Stimulated activated CD4-positive, alpha-beta T cell treated with anti-CD3 and anti-CD28 coated beads, Interleukin-1b, Interleukin-23, amount 100 ng/mL, for 24 hours (primary cell): ENCODE measurements at places on chromosomes 2 and 18.

DNA sequence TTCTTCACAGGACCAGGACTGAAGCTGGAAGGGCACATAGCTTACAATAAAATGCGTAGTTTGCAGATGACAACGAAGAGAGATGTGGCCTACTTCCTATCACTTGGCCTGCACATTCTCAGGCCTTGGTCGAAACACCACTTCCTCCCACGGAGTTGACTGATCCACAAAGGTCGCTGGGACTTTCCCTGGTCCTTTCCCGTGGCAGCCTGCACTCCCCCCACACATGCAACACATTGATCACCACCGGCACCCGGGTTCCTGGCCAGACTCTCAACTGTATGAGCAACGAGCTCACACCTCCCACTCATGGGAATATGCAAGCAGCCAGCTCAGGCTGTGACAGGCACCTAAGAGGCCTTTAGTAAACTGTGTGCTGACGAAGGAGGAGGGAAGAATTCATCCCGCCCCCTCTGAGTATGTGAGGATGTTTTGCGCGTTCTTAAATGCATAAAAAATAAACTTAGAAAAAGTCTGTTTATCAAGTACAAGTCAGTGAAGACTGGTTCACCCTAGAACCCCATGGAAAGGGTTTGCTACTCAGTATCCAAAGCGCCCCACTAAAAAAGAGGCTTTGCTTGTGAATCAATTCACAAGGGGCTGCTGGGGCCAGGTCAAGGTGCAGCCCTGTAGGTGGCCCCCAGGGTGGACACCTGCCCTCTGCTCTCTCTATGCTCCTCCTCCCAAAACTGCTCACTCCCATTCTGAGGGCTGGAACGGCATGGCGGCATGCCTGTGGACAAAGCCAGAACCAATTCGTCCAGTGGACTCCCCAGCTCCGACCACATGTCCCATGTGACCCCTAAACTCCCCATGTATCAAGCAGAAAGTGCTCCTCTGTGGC is 154.3 kb downstream of the EIPR1 start:
- peak; percentile 86 for DNase-seq

DNA sequence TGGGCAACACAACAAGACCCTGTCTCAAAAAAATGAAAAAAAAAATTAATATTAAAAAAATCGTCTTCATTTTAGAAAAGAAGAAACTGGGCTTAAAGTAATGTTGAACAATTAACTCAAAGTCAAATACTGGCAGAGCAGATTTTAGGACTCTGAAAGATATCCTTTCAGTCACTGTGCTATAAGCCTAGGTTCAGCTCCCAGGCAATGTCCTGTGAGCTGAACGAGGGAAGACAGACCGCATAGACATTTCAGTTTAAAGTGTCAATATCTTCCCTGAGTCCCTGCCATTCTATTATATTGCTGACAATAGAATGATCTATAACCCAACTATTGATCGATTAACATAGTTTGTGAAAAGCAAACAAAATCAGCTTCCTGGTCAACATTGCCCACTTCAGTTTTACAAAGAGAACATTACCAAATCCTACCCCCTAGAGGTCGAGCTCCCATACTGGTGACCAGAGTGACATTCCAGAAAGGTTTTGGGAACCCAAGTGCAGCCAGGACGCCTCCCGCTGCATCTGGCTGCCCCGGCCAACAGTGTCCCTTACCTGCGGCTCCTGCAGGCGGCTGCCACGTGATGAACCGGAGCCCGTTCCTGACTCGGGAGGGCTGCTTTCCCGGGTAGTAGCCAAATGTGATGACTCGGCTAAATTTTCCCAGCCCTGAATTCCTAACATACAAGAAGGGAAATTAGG is 639 bp downstream of the MRO start:
- DNase-seq = no peak

DNA sequence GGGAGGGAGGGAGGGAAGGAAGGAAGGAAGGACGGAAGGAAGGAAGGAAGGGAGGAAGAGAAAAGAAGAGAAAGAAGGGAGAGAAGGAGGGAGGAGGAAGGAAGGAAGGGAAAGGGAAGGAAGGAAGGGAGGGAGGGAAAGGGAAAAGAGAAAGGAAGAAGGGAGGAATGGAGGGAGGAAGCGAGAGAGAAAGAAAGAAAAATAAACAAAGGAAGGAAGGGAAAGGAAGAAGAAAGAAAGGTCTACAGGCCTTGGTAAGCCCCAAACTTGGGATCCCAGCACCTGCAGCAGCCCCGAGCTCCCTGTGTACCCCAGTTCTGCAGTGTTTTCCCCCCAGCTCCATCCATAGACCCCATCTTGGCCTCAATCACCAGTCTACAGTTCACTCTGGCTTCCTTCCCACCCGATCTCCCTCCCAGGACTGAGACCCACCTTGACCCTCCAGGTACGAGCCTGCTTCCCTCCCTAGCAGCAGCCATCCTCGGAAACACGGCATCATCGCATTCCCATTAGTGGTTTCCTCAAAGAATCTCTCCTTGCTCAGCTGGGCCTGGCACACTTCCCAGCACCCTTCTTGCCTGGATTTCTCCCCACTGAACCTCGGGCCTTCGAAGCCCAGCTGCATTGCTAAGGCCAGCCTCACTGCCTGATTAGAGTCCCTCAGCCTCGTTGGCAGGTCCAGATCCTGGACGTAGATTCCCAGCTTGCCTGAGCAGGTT is 46.1 kb upstream of the SH3BP4 start:
- no peak for DNase-seq

- DNase-seq = no peak
Measured at GRCh38 chr2:235373171-235373570, 120.7 kb upstream of the AGAP1 start.

DNA sequence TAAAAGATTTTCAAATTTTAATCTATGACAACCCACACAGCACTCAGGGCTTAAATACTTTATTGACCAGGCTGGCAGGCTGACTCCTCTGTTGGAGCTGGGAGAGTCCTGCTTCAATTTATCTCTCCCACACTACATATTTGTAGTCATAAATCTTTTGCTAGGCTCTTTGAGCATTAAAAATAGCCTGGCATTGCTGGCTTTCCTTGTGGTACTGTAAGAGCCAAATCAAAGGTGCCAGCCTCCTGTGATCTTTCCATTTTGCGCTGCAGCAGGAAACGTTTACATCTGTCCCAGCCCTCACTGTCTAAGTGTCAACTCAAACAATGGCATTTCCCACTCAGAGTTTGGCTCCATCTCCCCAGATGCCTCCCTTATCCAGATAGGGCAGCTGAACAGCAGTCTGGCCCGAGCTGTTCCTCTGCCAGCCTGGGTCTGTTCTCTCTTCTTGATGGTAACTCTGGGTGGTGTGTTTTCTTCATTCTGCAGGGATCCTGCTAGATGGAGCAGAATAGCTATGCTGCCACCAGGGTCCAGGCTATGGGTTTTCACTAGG is 62.1 kb downstream of the LRRTM1 start:
- DNase-seq = no peak

DNA sequence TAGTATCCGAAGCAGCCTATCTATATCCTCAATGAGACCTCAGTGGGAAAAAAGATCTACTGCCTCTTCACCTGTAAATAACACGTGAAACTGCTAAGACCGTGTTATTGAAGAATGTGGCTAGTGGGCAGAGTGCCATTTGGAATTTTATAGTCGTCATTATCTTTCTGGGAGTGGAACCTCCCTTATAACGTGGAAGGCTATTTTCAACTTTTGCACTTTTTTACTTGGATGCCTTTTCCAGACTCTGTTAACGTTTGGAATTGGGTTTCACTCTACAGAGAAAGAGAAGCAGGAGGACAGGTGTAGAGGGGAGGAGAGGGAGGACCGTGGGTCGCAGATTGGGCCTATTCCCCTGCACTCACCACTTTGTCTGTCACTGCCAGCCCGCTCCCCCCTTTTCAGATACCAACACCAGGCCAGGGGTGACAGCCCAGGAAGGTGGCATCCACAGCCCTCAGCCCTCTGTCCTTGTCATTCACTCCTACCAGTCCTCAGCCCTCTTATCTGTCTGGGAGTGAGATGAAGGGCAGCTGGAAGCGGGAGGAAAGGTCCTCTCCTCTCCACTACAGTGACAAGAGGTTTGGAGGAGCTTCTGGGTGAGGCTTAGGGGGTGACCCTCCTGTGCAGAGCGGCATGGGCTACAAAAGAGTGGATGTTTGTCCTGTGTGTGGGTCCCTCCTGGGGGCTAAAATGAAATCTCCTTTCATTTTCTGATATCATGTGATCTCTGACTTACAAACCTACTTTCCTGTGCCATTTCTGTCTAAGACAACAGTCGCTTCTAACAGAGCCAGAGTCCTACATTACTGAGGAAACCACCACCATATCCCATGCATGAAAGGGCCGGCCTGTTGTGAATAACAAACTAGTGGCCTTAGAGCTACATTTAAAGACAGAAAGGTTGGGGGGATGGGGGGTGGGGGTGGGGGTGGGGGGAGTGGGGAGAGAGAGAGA is 23.9 kb upstream of the CEP68 start:
- no peak for DNase-seq

GRCh38 chr2:24937236-24937635 is 17.2 kb upstream of the ADCY3 start:
- no peak for DNase-seq

- no peak for DNase-seq
Measured at GRCh38 chr2:56515399-56515798, 331.6 kb downstream of the CCDC85A start.

DNA sequence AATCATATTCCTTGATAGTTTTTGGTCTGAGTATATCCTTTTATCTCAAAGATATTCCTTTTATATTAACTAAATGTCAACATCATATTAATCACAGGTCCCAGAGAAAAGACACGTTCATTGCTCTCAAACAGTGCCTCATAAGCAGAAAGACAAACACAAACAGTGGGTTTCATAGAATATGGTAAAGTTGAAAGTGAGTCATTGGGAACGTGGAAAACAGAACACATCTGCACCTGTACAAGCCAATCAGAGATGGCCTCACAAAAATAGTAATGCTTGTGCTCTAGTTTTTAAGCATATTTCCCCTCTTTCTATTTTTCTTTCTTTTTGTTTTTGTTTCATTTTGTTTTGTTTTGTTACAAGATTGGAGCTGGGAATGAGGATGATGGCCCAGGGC is 328.4 kb upstream of the MAP2 start:
- DNase-seq = no peak

DNA sequence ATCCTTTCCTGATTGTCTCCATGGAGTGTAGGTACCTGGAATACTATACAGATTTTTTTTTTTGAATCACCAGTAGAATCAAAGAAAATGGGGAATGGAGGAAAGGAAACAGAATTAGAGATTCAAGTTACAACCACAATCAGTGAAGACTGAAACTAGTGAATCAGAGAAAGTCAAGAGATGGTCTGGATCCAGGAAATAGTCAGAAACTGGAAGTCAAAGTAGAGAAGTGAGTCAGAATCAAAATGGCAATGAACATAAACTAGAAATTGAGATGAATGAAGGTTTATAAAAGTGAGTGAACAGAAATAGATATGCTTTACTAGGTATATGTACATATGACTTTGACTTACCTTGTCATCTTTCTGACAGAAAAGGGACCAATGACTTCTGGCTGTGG is 579.0 kb downstream of the PLCL1 start:
- DNase-seq = no peak

DNA sequence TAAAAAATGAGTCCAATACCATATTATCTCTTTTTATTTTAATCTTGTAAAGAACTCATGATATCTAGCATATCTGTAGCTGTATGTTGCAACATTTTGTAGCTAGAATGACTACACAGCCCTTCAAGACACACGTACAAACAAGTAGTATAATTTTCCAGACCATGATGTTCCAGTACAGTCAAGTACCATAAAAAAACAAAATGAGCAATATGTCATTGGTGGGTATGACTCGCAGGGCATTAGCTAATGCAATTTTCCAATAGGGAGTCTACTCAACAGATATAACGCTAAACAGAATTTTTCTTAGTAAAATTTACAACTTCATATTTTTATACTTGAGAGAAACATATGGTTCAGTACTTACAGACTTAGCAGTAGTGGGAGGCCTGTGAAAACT is 53.6 kb upstream of the UGP2 start:
- DNase-seq = no peak

DNA sequence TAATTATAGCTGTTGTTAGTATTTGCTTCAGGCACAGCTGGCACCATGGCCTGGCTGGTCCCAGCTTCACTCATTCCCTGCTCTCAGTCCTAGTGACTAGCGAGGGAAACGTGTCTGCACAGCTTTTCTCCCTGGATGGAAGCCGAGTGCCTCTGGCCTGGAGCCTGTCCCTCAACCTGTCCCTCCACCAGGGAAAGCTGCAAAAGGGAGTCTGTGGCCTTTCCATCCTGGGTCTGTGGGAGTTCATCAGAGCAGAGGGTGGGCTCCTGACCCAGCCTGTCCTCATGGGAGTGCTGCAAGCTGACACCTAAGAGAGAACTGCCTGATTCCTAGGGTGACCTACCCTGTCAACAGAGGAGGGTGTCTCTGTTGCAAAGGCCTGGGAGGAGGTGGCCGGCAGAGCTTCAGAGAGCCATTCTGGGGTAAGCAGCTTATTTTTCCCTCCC is 118.3 kb downstream of the CAPN13 start:
- no peak for DNase-seq

DNA sequence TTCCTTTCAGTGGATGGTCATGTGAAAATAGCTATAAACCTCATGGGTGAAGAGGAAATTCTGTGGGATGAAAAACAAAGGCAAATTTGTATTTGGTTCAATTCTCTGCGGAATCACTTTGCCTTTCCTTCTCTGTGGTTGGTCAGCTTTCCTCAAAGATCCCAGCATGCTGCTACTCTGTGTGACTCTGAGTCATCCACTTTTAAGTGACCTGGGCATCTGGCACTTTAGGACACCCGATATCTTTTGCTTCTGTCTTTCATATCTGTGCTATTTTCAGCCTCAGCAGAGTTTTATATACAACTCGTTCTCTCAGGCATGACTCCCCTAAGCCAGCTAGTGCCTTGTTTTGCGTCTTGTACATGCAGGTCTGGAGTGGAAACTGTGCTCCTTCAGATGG is 217.0 kb upstream of the PIEZO2 start:
- DNase-seq = no peak

- DNase-seq = no peak
Measured at GRCh38 chr2:133421516-133422324, 146.5 kb downstream of the NCKAP5 start.

- DNase-seq = no peak
Measured at GRCh38 chr2:226380679-226381078, 418.9 kb downstream of the IRS1 start.

GRCh38 chr2:105409717-105410116 is 10.9 kb upstream of the FHL2 start:
- no peak for DNase-seq

DNA sequence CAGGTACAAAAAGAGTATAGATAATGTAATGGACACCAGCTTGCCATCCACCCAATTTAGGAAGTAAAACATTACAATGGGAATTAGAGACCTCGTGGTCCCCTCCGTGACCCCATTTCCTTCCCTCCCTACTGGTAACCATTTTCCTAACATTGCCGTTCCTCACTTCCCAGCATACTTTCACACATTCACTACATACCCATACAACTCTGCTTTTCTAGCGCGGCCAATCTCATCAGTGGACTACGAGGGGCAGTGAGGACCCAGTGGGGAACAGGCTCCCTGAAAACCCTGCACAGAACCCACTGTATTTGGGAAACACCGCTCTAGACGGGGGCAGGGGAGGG is 1.1 kb downstream of the ENOSF1 start:
- no peak for DNase-seq

- no peak for DNase-seq
Measured at GRCh38 chr2:191434072-191434471, 188.9 kb downstream of the MYO1B start.

- DNase-seq = no peak
Measured at GRCh38 chr2:234973008-234973407, 21.2 kb downstream of the SH3BP4 start.

GRCh38 chr18:79556829-79557585 is 122.6 kb upstream of the CTDP1 start:
- DNase-seq = no peak

- no peak for DNase-seq
Measured at GRCh38 chr2:10124538-10125045, 2.1 kb downstream of the RRM2 start.
